ENCODE measurements at places on chromosomes 2 and 18.

DNA sequence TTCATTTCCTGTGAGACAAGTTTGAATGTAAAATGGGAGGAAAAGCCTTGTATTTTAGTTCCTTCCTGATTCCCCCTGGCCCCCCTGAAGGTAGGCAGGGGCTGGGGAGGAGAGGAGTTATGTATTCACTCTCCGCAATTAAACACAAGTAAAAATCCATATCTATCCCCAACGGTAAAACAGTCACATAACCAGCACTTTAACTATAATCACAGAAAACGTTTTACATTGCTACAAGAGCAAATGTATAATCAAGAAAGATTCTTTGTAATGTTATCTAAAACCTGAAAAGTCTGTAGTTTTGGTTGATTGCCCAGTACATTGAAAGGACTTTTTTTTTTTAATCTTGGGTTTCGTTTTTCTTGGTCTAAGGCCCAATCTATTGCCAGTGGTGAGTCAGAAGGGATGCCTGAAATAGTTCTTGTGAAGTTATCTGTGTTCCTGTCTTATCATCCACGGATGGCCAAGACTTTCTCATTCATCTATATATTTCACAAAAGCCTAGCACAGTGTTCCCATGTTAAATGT, 34.5 kb upstream of the CCNYL1 start:
- DNase-seq = no peak

GRCh38 chr2:187877391-187877790, 323.2 kb upstream of the TFPI start:
- DNase-seq = no peak

GRCh38 chr18:44840058-44840790, 159.5 kb downstream of the SETBP1 start:
- no peak for DNase-seq

DNA sequence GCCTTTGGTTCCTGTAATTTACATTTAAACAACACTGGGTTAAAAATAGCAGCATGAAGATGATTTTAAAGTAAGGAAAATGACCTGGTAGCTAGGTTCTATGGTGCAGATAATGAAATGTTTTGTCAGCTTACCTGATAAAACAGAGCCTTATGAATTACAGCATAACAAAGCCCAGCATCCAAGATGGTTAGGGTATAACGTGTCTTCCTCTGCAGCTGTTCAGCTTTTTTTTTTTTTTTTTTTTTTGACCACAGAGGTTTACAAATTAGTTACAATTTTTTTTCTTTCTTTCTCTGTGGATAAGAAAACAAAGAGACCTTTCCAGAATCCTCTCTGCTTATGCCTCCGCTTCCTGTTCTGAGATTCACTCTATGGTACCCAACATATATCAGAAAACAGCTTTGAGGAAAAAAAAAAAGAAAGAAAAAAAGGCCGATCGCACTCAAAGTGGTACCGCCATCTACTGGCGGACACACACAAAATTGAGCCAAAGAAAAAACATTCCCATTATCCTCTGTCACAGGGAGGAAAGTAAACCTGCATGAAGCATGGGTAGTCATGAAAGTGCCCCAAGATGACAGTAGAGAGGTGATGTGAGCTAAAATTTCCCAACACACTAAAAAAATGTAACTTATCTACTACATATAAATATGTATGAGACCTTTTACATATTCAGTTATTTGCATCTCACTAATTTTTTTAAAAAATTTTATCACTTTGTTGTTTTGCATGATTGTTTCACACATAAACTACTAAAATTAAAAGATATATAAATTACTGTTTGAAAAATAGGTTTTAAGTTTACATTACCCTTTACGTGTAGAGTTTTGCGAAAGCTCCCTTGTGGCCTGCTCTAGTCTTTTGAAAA, at the start of gene SCN3A:
TSS of gene SCN3A (minus strand) at position 362 of the 871 bp plus-strand sequence. CDS start 27,656 bp downstream, outside the sequence.
- no peak for DNase-seq

DNA sequence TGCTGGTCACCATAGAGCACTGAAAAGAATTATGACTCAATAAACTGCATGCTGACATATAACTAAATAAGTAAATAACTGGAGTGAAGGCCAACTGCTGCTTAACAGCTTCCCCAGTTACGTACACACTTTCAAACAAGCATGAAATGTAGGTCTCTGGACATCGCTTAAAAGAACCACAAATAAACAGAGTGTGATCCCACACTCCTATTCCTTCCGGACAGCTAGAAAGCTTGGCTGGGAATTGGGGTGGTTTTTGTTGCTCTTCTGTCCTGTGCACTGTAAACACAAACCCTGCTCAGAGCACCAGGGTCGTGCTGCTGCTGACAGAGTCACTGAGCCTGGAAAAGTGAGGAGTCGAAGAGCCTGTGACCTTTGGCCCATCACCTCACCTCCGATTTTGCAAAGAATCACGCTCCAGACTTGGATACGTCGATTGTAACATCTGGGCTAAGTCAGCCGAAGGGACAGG, 162.7 kb upstream of the NT5C1B start:
- no peak for DNase-seq

- no peak for DNase-seq
These were observed 94.9 kb downstream of the RND3 start for GRCh38 chr2:150392614-150393013.

DNA sequence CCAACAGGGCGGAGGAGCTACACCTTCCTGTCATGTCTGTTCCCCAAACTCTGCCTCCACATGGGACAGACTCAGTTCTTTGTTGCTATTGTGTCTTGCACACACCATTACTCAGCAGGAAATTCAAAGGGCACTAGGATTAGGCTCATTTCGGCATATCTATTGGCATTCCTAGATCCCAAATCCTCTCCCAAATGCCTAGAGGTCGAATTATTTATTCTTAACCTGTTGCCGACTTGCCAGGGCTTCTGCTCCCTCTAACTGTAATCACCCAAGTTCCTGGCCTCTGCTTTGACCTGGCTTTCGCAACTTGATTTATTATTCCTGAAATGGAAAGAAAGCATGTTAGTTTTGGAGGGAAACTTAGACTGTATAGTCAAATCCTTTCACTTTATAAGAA, 67.8 kb upstream of the ST6GAL2 start:
- no peak for DNase-seq

- DNase-seq = no peak
These were observed 926 bp downstream of the NDUFV2 start for GRCh38 chr18:9103376-9103873.

DNA sequence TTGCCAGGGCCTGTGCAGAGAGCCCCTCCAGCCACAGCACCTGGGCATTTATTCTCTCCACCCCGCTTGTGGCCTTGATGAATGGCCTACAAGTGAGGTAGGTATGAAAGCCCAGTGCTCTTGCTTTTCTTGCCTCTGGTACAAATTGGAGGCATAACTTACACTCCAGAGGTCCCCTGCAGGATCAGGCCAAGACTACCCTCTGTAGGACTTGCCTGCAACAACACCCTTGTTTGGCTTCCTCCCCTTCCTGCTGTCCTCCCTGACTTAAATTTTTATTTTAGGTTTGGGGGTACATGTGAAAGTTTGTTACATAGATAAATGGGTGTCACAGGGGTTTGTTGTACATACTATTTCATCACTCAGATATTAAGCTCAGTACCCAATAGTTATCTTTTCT, 95.7 kb downstream of the CDC42EP3 start:
- DNase-seq = no peak

GRCh38 chr18:75269124-75269680, 58.6 kb downstream of the TSHZ1 start:
- DNase-seq = no peak

DNA sequence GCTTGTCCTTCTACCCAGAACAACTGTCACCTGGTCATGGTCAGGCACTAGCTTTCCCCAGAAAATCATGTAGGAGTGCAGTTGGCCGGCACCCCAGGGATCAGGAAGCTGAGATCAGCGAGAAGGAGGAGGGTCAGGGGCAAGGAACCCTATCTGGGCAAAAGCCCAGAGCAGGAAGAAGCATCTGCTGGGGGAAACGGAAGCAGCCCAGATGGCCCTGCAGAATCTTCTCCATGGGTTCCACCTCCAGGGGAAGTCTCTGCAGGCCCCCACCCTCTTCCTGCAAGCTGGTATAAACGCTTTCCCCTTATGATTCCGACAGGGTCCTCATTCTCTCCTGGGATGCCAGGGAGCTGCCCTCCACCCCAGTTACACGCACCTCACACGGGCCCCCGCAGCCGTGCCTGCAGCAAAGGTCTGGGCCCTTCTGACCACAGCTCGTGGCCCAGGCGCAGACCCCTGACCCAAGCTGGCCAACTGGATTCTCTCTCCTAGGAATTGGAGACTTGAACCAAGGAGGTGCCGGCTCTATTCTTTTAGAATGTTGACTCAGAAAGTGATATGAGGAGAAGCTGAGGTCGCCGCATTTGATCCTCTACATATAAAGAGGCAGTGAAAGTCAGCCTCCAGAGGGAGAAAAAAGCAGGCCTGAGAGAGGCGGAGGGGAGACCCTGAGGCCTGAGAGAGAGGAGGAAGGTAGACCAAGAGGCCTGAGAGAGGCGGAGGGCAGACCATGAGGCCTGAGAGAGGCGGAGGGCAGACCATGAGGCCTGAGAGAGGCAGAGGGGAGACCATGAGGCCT, 71.0 kb downstream of the STPG4 start:
- no peak for DNase-seq

DNA sequence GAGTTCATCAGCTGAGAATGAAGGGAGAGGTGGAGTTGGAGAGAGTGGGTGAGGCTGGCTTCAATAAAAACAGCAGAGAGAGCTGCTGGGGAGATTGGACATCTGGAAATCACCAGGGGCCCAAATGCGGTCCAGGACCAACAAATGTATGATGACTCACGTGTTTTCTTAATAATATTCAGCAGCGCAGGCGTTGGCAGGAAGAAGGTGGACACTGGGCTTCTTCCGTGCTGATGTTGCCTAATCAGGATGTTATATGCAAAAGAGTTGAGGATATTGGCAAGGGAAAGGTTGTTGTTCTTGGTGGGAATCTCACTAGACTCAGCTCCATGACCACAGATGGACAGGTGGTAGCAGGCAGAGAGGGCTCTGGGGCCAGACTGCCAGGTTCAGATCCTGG, 12.8 kb upstream of the PLA2R1 start:
- no peak for DNase-seq

- no peak for DNase-seq
These were observed 117.8 kb downstream of the PID1 start for GRCh38 chr2:229153267-229153666.

DNA sequence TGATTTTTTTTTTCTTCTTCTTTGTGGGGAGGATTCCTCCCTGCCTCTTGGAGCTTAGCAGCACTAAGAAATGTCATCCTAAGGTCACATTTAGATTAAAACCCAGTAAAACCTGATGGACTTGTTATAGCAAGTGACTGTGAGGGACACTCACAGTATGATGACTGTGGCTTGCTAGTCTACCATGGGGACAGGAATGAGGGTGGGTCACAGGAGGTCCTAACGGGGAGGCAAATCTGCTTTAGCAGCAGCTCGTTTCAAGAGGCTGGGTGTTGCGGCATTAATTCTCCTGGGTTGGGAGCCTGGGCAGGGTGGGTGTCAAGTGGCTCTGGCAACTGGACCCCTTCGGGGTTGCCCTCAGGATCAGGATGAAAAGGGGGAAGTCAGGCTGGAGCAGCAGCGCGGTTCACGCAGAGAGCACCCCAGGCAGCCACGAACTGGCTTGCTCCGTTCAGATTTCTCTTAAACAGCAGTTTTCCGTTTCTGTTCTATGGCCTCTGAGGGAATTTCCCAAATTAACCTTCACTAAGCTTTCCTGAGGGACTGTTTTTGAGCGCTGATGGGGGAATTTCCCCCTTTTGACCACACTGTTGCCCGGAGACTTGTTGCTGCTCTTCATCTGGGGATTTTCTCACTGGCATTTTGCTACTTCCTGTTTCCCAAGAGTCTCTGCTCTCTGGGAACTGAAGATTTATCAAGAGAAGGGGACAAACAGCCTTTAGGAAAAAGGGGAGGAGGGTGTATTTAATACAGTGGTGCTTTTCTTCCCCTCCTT, 59.8 kb upstream of the PELI1 start:
- no peak for DNase-seq

- DNase-seq = no peak
These were observed 22.9 kb downstream of the TGIF1 start for GRCh38 chr18:3472681-3473544.
